ENCODE measurements at places on chromosomes 6 and 20. TPM values are rescaled to one million over a fixed set of nuclear protein-coding genes. Genes with fewer than 3 reads are reported as not detected.

Gene ANKRD66
- total RNA-seq: not detected

Gene BIRC7
- not detected for total RNA-seq

Gene TRIM31
- total RNA-seq: not detected

Gene SNAI1
- total RNA-seq: 0.73 TPM

Gene NKX2-2
- not detected for total RNA-seq

Gene EYS
- total RNA-seq: not detected

Gene SAMD3
- 0.95 TPM for total RNA-seq

Gene ARMC12
- not detected for total RNA-seq

Gene L3MBTL3
- total RNA-seq: 3.9 TPM

Gene TMEM200A
- not detected for total RNA-seq

Gene PLA2G7
- total RNA-seq: 0.14 TPM

Gene NRN1
- 14.0 TPM for total RNA-seq

Gene MLN
- not detected for total RNA-seq

Gene LHFPL5
- total RNA-seq: not detected

Gene DACT2
- total RNA-seq: 1.0 TPM

Gene CPNE5
- total RNA-seq: 10.9 TPM

Gene TCF21
- total RNA-seq: 5.2 TPM

Gene SLC22A3
- total RNA-seq: 1.8 TPM

Gene MCM8
- 6.4 TPM for total RNA-seq

Gene KCNG1
- total RNA-seq: 0.32 TPM

Gene ELOVL2
- 2.4 TPM for total RNA-seq

Gene HDGFL1
- not detected for total RNA-seq

Gene RCAN2
- total RNA-seq: 273 TPM

Gene HCRTR2
- not detected for total RNA-seq

Gene DEF6
- total RNA-seq: 2.8 TPM

Gene SLC2A10
- 3.1 TPM for total RNA-seq

Gene ATAT1
- total RNA-seq: 1.9 TPM

Gene VSX1
- total RNA-seq: 0.14 TPM

Gene PROKR2
- total RNA-seq: not detected

Gene SPATA25
- total RNA-seq: 2.0 TPM

Gene SALL4
- total RNA-seq: 0.19 TPM

Gene ISM1
- total RNA-seq: 1.2 TPM

Gene JAG1
- total RNA-seq: 24.4 TPM

Gene SNAP91
- 5.5 TPM for total RNA-seq

Gene RAB44
- 0.08 TPM for total RNA-seq

Gene MSH5
- 2.0 TPM for total RNA-seq

Gene ADISSP
- 14.6 TPM for total RNA-seq

Gene MEI4
- 0.65 TPM for total RNA-seq

Gene FAM162B
- total RNA-seq: 3.8 TPM

Gene PLCB4
- total RNA-seq: 27.7 TPM

Gene AKAP12
- total RNA-seq: 18.1 TPM

Gene SAYSD1
- 11.8 TPM for total RNA-seq

Gene ARHGAP18
- 8.1 TPM for total RNA-seq

Gene SLC32A1
- total RNA-seq: not detected

Gene ASIP
- 15.0 TPM for total RNA-seq

Gene FAM83C
- total RNA-seq: not detected

All from Right ventricle myocardium inferior (tissue), 1 donor.